ENCODE measurements at places on chromosomes 4 and X. TPM values are rescaled to one million over a fixed set of nuclear protein-coding genes. Genes with fewer than 3 reads are reported as not detected.

The BRS3 gene
- total RNA-seq, result not detected

The FGF16 gene
- not detected for total RNA-seq

The ENPP6 gene
- total RNA-seq, result not detected

The CFAP299 gene
- total RNA-seq, result not detected

The SCRG1 gene
- not detected for total RNA-seq

The SLC10A4 gene
- total RNA-seq, result 0.06 TPM

The POU4F2 gene
- total RNA-seq, result not detected

The UGDH gene
- total RNA-seq, result 170 TPM

DNA sequence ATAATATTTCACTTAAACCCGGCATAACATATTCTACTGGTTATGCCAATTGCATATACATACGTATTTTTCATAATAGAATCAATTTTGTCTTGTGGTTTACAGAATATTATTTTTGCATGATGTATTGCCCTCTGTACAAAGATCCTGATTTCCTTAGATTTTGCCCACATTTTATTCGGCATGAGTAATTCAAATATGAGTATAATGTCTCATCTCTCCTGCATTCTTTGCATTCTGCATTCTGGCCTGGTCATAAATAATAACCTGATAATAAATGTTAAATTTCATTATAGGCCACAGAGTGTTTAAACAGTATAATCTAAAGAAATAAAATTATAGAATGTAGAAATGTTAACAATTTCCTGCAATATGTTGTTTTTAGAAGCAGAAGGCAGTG lies 205.3 kb downstream of the TLL1 start:
- no peak for DNase-seq

DNA sequence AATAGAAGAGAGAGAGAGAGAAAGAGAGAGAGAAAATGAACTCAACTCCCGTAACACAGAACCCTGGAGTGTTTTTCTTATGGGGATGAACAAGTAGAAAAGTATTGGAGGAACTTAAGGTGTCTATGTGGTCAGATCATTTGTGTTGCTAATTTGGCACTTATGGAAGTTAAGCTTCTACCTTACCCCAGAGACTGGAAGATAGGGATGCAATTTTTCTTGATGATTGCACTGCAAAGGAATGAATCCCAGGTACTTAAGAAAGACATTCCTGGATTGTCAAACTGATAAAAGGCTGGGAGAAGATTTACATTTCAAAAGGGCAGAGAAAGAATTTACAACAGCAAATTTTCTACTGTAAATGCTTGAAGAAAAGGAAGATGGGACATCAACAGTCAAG lies 57.2 kb downstream of the MAP9 start:
- no peak for DNase-seq

DNA sequence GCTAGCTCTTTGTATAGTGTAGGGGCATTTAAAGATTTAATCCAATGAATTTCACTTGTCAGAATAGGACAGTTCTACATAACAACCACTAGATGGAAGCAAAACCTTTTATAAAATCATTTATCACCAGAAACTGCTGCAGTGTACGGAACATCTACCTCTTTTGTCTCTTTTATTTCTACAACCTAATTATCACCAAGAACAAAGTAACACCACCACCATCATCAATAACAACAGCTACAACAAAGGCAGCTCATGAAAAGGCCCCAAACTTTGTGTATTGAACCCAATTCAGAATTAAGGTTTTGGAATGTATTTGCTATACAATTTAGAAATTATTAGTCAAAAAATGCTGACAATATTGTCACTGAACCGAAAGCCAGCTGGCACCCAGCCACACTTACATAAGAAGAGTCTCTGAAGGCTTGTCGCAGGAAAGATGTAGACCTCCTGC lies 260.9 kb upstream of the RPS6KA3 start:
- peak; percentile 34 for DNase-seq

DNA sequence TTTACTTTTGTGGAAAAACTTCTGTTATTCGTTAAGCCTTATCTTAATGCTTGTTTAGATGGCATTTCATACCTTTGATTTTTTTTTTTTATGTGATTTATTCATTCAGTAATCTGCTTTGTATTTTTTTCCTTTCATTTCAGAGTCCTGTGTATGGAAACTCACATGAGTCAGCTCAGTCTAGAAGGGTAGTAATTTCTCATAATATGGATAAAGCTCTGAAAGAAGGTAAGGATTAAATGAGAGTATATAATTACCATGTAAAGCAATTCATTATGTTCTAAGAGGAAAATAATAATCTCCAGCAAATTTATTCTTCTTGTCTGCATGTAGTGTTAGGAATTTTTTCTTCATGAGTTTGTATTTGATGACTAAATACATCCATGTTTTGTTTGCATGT lies 37.8 kb downstream of the SNX25 start:
- no peak for DNase-seq

DNA sequence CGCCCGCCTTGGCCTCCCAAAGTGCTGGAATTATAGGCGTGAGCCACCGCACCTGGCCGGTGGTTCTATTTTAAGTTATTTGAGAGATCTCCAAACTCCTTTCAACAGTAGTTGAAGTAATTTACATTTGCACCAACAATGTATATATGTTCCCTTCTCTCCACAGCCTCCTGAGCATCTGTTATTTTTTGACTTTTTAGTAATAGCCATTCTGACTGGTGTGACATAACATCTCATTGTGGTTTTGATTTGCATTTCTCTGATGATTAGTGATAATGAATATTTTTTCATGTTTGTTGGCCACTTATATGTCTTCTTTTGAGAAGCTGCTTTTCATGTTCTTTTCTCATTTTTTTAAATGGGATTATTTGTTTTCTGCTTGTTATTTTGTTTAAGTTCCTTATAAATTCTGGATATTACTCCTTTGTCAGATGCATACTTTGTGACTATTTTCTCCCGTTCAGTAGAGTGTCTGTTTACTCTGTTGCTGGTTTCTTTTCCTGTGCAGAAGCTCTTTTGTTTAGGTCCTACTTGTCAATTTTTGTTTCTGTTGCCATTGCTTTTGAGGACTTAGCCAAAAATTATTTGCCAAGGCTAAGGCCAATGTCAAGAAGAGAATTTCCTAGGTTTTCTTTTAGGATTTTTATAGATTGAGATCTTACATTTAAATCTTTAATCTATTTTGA lies 213.2 kb downstream of the ARHGAP24 start:
- DNase-seq, result no peak

GRCh38 chr4:138035781-138036258 lies 206.3 kb downstream of the SLC7A11 start:
- peak; percentile 59 for DNase-seq

DNA sequence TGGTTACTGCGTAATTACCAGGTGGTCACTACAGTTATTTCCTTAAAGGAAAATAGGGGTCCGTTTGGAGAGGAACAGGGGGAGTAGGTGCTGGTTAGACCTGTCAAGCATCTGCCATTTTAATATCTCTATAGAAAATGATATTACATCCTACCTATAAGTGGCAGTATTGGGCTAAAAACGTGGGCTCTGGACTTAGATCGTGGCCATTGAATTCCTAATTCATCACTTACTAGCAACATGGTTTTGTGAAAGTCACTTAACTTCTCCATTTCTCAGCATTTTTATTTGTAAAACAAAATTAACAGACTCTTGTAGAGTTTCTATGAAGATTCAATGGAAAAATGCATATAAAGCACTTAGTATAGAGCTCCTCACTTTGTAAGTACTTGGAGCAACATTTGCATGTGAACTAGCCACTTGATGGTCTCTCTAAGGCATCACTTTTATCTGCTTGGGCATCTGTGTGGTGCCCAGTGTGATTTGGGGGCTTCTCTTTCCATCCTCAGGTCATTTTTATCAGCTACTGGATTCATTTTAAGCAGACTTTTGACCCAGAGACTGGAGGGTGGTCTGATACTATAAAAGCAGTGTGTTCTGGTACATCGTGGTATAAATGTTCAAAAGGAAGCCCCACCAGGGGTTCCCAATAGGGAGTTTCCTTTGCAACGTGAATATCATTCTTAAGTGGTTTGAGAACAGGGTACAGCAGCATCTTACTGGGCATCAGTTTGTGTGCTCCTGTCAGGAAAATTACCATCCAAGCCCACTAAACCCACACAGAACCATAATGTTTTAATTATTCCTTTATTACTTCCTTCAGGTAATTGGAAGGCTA lies 42.7 kb upstream of the RASSF6 start:
- peak; percentile 69 for DNase-seq

GRCh38 chr4:101727238-101727637 lies 63.3 kb upstream of the BANK1 start:
- no peak for DNase-seq

GRCh38 chr4:149062997-149063396 lies 620.8 kb upstream of the NR3C2 start:
- no peak for DNase-seq

- DNase-seq, result no peak
Observed at GRCh38 chr4:93645120-93645519, 183.4 kb upstream of the ATOH1 start.

DNA sequence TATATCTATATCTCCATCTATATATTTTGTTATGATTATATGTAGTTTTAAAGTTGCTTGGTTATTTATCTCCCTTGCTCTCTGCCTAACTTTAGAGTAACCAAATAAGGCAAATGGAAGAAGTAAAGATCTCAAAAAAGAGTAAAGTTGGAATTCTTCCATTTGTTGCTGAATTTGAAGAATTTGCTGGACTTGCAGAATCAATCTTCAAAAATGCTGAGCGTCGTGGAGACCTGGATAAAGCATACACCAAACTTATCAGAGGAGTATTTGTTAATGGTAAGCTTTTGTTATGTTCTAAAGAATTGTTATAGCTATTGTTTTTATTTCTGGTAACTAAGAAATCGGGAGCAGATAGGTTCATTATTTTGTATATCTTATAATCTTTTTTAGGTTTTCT lies 43.2 kb downstream of the EXOC1 start:
- DNase-seq, result no peak

DNA sequence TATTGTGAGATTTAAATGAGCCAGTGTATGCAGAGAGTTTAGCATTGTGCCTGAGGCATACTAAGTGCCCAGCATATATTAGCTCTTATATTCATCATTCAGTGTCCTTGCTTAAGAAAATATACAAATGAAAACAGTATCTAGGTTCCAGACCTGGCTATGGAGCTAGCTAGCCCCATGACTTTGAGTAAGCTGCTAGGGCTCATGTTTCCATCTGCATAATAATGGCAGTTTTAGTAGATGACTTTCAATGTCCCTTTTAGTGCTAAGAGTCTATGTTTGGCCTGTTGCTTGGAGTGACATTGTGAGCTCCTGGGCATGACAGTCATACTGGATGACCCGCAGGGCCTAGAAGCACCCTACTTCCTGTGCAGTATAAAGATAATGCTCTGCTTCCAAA lies 435.3 kb downstream of the ZIC3 start:
- no peak for DNase-seq

- no peak for DNase-seq
Observed at GRCh38 chrX:129808829-129809796, 29.4 kb downstream of the SASH3 start.

All from H4 (cell line).